ENCODE measurements at places on chromosomes 1 and 21.

DNA sequence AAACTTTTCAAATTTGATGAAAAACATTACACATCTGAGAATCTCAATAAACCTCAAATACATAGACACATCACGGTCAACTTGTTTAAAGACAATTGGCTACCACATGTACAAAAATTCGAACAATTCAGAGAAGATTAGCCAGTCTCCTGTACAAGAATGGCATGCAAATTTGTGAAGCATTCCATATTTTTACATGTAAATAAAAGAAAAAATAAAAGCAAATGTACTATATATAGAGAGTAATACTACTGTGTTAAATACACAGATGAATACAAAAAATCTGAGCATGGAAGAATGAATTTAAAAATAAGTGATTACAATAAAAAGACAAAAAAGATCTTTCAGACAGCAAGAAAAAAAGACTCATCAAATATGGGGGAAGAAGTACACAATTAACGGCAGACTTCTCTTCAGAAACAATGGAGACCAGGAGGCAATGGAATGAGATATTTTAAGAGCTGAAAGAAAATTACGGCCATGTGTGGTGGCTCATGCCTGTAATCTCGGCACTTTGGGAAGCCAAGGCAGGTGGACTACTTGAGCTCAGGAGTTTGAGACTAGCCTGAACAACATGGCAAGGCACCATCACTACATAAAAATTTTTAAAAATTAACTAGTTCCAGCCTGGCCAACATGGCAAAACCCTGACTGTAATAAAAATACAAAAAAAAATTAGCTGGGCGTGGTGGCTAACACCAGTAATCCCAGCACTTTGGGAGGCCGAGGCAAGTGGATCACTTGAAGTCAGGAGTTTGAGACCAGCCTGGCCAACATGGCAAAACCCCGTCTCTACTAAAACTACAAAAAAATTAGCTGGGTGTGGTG lies 23.2 kb downstream of the HAX1 start:
- peak; percentile 52 for DNase-seq

- peak; percentile 26 for DNase-seq
Observed at GRCh38 chr1:192005976-192006375, 152.3 kb upstream of the RGS18 start.

DNA sequence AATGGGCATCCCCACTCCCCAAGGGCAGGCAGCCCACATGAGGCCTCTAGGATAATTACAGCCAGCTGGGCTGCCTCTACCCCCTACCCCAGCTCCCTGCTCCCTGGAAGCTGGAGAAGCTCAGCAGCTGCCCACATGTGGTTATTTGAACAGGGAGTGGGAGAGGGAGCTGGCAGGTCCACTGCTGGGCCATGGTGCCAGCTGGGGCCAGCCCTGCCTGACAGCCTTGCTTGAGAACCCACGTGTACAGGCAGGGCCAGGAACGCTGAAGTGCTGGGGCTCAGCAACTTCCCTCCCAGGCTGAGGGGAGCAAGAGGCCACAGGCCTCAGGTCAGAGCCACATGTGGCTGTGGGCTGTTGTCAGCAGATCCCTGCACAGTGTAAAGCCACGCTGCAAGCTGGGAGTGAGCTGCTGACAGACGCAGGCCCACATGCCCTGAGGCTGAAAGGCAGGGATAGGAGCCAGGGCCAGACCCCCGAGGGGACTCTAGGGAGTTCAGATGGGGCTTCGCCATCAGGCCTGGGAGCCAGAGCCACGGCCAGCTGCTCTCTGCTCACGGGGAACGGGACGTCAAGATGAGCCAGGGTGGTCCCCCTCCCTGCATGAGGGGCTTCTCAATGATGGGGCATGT lies 129.0 kb downstream of the SYF2 start:
- no peak for DNase-seq

- no peak for DNase-seq
Observed at GRCh38 chr1:115882913-115883902, 42.3 kb upstream of the NHLH2 start.

DNA sequence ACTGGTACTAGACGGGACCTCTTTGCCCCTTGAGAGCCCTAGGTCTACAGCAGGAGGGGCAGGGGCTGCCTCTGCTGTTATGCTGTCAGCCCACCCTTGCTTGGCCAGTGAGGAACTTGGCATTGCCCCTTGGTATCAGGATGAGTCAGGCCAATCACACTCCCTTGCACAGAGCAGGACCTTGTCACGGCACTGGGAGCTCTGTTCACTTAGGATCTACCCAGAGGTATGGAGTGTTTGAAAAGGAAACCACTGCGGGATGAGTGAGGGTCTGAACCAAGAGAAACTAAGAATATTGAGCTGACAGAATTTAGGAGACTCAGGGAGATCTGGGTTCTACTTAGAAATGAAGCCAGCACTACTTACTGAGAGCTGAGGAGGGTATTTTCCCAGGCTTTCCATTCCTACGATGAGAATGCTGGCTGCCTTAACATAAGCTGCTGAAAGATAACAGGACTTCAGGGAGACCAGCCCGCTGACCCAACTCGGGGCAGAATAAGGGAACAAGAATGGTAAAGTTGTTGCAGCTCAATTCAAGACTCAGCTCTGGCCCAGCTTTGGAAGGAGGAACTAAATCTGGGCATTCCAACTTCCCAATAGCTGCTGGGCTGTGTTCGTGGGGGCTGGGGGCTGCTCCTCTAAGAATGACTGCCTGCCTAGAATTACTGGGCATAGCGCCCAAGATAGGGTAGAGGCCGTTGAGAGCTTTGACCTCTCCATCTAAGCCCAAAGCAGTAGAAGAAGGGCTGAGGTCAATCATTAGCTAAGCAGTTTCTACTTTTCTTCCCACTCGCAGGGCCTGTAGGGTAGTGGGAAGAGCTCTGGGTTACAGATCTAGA lies 1.5 kb downstream of the FABP3 start:
- no peak for DNase-seq

DNA sequence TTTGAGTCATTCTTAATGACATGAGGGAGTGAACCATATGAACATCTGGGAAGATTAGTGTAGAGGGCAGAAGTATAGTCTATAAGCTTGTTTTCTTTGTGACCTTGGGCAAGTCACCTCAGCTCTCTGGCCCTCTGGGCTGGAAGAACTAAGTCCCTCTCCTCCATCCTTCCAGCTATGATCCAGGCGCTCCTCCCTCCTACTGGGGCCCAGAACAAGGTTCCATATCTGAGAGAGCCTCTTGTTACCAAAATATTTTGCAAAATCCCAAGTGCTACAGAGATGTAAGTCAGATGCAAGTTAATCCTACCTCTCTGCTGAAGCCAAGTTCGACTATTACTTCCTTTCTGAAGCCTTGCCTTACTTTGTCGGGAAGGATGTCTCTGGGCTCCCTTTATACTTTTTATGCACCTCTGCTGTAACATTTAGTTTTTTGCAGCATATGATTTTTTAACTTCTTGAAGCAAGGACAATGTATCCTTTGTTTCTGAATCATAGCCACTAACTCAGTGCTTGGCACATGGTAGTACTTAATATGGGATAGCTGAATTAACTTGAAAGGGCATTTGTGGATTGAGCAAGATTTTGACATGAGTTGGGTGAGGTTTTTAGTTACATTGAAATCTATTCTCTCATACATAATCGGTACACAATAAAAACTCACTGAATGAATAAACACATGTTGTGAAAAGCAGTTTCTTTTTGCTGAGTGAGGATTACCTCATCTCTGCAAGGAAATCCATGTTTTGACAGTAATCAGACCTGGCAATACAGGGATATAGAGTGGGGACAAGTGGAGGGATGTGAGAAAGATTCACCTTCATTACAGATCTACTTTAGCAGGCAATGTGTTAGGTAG lies 54.7 kb upstream of the BEND5 start:
- DNase-seq, result no peak

DNA sequence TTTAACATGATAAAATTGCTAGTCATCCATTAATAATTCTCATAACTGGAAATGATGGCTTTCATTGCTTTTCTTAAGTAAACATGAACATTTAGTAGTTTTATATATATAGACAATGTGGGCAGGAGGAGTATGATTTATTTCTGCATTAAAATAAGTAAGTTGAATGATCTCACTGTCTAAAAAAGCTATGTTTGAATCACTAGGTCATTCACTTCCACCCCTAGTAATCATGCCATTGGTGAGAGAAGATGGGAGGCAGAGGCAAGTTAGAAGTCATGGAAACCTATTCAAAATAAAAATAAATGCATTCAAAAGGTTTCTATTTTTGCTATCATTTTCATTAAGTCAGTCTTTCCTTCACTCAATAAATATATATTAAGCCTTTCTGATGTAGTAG lies 226.4 kb downstream of the DUSP10 start:
- DNase-seq, result no peak

DNA sequence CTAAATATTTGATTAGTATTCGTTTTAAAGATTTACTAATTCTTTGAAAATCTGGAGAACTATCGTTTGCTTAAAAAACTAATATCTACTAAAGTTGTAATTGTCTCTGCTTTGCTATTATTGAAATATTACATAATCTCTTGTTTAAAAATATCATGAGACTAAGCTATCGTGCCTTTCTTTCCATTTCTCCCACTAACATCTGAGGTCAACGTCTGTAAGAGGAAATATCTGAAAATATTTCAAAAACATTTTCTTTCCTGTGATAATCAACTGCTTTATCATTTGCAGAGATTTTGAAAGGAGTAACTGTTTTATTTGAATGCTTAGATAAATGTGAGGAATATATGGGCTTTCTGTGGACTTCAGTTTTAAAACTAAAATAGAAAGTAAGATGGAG lies 694.1 kb downstream of the USP25 start:
- no peak for DNase-seq

GRCh38 chr1:8844501-8845006 lies 27.1 kb upstream of the RERE start:
- DNase-seq, result no peak

- peak; percentile 59 for DNase-seq
Observed at GRCh38 chr1:28642056-28642846, 616 bp downstream of the TAF12 start.

GRCh38 chr1:58214674-58215073 lies 331.9 kb downstream of the OMA1 start:
- no peak for DNase-seq

DNA sequence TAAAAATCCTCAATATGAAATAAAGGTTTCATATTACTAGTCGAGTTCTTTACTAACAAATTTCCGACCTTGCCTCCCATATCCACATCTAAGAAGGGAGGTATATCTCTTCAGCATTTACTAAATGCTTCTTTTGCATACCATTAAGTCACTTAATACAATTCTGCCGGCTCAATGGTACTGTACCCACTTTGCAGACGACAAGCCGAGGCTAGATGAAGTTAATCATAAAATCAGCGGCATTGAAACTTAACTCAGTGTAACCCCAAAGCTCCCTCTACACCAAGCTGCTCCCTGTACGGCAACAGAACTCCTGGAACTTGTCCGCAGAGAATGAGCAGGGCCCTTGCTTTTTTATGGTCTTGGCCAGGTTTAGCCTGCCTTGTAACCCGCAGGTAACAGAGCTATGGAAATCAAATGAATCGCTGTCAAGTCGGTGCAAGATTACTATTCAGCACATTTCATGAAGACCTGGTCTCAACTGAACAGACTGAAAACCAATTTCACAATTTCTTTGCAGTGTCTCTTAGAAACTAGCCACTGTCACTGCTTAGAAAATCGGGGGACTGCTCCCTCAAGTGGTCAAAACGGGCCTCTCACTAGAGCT lies 738 bp downstream of the INTS7 start:
- no peak for DNase-seq

- peak; percentile 78 for DNase-seq
Observed at GRCh38 chr1:207872621-207873020, 38.3 kb downstream of the CD34 start.

GRCh38 chr1:5596651-5597050 lies 395.6 kb downstream of the NPHP4 start:
- no peak for DNase-seq

DNA sequence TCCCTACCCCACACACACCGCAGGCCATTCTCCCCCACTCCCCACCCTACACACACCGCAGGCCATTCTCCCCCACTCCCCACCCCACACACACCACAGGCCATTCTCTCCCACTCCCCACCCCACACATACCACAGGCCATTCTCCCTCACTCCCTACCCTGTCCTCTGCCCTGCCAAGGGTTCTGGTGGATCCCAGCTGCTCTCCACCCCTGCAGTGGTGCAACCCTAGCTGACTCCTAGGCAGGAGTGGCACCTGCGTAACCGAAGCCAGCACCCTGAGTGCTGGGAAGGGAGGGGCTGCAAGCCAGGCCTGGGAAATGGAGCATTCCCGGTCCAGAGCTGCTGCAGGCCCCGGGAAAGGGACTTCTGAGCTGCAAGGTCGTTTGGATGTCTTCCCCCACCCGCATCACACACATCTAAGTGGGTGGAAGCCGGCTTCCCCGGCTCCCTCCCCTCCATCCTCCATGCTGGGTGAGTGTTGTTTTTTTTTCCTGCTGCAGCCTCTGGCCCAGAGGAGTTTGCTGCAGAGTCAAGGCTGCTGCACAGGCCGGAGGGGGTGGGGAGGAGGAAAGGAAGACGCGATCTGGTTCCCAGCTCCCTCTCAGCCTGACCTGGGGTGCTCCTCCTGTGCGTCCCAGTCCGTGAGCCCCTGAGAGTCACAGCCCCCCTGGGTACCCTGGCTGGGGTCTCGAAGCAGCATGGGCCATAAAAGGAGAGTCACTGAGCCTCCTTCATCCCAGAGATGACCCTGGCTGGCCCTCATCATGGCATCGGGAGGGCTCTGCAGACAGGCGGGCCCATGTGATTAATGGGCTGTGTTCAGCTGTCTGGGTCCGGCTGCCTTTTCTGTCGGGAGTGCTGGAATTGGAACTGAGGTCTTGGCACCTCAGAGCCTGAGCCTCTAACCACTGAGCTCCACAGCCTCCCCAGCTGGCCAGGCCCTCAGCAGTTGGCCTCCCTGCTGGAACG lies 16.1 kb downstream of the H6PD start:
- DNase-seq, result no peak

DNA sequence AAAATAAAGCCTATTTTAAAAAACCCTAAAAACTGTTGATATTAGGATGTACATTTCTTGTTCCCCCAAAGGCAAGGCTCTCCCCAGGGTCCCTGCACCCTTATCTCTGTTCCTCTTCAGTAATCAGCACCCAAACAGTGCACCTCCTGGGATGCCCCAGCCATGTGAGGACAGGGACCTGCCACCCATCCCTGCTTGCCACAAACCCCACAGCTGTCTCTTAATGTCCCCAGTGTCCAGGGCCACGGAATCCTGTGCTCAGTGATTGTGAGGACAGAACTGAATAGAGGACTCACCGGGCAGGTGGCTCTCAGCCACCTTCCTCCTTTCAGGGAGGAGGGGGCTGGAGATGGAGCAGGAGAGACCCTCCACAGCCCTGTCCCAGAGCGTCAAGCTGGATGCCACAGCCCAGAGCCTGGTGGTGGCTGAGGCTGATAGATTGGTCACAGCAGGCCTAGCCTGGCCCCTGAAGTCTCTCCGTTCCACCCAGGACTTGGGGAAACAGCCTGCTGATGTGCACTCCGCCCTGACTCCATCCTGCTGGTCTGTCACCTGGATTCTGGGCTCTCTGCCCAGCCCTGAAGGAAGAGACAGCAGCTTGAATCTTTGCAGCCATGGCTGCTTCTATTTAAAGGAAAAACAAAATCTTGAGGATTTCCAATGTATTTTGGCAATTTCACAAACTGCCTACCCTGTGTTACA lies 23.1 kb downstream of the RNF187 start:
- peak; percentile 67 for DNase-seq

GRCh38 chr1:201586806-201587205 lies 47.9 kb downstream of the NAV1 start:
- no peak for DNase-seq

Data from hematopoietic multipotent progenitor cell treated with erythropoietin and hydrocortisone succinate and interleukin-3 and kit ligand, for 6 days (in vitro differentiated cells).